ENCODE measurements at places on chromosomes 7 and 10. TPM values are rescaled to one million over a fixed set of nuclear protein-coding genes. Genes with fewer than 3 reads are reported as not detected.

DNA sequence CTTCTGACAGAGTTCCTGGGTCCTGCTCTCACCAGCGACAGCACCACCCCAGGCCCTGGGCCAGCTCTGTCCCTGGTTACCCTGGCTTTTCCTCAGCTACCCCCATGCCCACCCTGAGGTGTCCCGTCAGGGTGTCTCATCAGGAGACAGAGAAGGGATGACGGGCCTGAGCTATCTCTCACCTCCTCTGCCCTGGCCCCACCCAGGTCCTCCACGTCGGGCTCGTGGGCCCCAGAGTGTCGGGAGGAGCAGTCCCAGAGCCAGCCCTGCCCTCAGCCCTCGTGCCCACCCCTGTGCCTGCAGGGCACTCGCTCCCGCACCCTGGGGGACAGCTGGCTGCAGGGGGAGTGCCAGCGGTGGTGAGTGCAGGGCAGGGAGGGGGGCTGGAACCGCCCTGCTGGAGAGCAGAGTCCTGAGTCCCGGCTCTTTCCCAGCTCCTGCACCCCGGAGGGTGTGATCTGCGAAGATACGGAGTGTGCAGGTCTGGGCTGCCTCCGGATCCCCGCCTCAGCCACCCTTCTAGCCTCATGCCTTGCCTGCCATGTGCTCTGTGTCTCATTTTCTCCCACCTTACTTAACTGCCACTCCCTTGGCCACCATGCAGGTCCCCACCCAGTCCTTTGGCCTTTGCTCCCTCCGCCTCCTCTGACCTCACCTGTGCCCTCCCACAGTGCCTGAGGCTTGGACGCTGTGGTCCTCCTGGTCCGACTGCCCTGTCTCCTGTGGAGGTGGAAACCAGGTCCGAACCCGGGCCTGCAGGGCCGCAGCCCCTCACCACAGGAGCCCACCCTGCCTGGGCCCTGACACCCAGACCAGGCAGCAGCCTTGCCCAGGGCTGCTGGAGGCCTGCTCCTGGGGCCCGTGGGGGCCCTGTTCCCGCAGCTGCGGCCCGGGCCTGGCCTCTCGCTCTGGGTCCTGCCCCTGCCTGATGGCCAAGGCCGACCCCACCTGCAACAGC is 16.7 kb upstream of the ZNF862 start:
- no peak for DNase-seq

DNA sequence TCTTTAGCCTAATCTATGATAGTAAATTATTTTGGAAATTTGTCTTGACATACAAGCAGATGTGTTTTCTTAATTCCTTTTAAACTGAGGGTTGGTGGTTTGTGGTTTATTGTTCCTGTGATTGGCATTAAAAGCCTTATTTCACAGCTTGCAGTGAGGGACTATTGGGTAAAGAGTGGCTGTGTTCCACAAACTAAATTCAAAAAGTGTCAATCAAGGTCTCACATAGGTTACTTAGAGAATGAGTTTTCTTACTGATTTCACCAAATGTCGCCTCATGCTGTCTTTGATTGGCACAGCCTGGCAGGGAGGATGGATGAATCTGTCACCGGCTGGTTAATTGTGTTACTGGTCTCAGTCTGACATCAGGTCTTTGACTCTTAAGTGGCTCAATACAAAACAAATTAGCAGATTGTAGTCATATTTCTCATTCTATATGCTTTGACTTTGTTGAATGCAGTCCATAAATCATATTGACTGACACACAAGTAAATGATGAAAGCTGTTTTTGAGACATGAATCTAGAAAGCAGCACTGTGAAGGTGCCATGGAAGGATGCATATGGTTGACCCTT is 66.8 kb upstream of the CYP26C1 start:
- no peak for DNase-seq

GRCh38 chr7:44348851-44349781 is 23.7 kb upstream of the CAMK2B start:
- no peak for DNase-seq

- DNase-seq: no peak
Observed at GRCh38 chr10:6383096-6383812, 180.5 kb downstream of the PFKFB3 start.

NUTM2B gene
- 0.30 TPM for total RNA-seq

MKI67 gene
- 5.7 TPM for total RNA-seq

- DNase-seq: peak; percentile 12
Observed at GRCh38 chr7:126700807-126701604, 551.7 kb downstream of the GRM8 start.

DNA sequence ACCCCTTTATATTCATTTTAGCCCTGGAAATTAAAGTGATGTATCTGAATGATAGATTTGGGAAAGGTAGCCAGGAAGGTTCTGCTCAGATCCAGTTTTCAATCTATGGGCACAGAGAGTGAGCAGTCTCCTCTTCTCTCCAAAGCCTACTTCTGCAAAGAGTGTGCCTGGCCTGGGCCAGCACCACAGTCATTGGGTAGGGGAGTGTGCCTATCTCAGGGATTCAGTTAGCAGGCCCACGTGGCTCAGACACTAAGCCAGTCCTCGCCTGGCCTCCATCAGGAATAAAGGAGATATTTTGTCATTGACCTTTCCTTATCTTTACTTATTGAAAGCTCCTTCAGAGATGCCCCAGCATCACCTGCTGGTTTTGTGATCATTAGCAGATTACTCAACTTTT is 215.8 kb upstream of the CCDC6 start:
- no peak for DNase-seq

COG5 gene
- total RNA-seq: 40.0 TPM

GDF2 gene
- not detected for total RNA-seq

GRCh38 chr10:93436591-93437085 is 45.5 kb downstream of the MYOF start:
- DNase-seq: no peak

DNA sequence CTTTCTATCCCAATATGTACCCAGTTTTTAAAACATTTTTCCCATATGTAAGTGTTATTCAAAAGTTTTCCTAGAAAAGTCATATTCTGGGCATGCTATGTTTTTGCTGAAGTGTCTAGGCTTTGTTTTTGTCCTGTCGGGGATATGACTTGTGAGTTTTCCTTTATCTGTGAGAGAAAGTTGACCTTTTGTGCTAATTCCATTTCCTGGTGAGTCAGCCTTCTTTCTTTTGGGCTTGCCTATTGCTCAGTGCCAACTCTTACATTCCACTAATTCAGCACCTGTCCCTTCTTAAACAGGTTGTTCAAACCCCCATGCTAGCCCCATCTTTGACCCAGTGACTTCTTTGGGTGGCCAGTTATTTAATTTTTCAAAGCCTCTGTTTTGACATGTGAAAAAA is 146.2 kb downstream of the AHR start:
- DNase-seq: no peak

MALRD1 gene
- total RNA-seq: not detected

- DNase-seq: no peak
Observed at GRCh38 chr10:108597031-108597430, 1326.3 kb downstream of the XPNPEP1 start.

DNA sequence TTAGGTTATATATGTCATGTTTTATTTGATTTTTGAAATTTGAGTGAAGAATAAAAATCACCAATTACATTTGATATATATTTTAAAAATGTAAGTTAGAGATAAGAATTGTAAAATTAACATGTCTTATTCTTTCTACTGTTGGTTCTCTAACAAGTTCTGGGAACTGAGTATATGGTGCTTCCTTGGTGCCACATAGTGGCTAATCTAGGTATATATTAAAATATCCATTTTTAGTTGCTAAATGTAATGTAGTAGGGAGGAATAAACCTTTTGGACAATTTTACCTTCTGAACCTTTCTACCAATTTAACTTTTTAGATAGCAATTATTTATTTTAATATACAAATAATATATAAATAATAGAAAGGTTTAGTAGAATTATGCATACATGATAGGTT is 17.5 kb downstream of the CFAP69 start:
- DNase-seq: no peak

- no peak for DNase-seq
Observed at GRCh38 chr10:112184052-112184371, 447 bp upstream of the GPAM start.

CREB3L2 gene
- 34.6 TPM for total RNA-seq

DNA sequence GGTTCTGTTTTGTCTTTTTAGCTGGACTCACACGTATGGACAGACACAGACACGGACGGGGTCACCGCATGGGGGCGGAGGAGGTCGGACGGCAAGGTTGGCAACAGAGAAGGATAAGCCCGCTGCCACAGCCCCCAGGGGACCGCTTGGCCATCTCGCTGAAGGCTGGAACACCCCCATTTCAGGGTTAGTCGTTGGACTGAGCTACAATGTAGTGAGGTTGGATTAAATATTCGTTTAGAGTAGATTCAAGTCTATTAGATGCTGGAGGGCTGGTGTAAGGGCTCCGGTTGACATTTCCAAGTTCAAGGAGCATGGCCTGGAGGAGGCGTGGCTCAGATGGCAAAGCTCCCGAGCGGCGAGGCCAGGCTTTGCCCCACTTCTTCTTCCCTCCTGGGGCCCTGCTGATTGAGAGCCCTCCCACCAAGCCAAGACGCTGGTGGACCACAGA is 35.2 kb downstream of the PPIF start:
- DNase-seq: no peak

GRCh38 chr7:158353606-158354570 is 233.7 kb downstream of the PTPRN2 start:
- no peak for DNase-seq

ADGRA1 gene
- not detected for total RNA-seq

DNA sequence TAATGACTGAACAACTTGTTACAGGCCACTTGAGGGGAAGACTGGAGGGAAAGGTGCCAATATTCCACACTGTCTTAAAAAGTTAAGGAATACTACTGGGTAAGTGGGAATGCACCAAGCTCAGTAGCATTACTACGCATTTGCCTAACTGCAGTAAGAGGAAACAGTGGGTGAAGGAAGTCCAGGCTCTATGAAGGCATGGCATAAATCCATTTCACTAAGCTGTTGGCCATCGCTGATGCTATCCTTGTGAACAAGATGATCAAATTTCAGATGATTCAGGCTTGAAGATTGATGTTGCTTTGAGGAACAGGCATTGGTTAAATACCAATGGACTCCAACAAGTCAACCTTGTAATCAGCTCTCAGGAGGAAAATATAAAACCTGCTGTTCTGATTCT is 44.2 kb upstream of the TES start:
- DNase-seq: no peak

NOS3 gene
- total RNA-seq: 5.3 TPM

DNA sequence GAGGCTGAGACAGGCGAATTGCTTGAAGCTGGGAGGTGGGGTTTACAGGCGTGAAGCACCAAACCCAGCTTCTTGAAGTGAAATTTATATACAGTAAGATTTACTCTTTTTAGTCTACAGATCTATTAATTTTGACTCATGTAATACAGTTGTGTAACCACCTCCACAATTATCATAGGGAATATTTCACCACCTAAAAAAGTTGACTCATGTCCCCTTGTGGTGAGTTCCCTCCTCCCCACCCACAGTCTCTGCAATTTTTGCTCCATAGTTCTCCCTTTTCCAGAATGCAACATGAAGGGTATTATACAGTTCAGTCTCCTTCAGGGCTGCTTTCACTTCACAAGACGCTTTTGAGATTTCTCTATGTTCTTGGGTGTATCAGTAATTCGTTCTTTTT is 156.8 kb downstream of the FAM107B start:
- DNase-seq: no peak

HMX2 gene
- not detected for total RNA-seq

UCMA gene
- total RNA-seq: not detected

- DNase-seq: no peak
Observed at GRCh38 chr10:69475433-69475830, 24.2 kb downstream of the TSPAN15 start.

DNA sequence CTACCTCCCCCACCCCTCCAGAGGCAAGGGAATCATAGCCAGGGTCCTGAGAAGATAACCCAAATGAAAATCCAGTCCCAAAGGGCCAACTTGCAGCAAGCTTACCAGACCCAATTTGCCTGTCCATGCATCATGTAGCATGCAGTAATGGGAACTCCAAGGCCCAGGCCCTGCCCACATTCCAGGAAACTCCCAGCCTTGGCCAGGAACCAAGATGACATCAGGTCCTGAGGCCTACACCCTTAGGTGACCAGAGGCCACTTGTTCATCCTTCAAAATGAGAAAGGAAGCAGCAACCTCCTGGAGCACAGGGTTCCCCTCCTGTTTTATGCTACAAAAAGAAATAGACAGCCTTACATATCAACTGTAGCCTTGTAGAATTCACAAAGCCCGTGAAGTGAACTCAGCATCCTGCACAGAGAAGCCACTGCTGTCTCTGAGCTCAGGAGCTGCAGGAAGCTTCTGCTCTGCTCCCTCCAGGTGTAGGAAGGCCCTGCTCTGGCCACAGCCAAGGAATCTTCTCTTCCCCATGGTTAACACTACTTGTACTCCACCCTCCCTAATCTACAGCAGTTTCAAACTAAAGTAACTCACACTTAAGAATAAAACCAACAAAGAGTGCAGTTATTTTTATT is 30.3 kb upstream of the GRB10 start:
- DNase-seq: no peak

PRXL2A gene
- 6.1 TPM for total RNA-seq

DNA sequence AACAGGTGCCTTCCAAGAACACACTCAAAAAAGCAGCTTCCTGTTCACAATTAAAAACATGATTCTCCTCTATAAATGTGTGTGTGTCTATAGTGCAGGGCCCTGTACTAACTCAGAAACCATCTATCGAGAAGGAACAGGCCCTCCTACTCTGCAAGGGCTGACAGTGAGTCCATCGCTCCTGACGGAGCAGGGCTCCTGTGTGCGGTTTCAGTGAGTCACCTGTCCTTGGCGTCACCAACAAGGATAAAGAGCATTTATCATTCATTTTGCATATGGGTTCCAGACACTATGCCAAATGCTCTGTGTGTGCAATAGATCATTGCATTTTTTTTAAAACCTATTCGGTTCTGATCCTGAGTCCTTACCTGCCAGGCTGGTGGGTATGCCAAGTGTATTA is 63.7 kb downstream of the TACC2 start:
- no peak for DNase-seq

MYO1G gene
- 120 TPM for total RNA-seq

- no peak for DNase-seq
Observed at GRCh38 chr7:98250789-98251188, 1.2 kb downstream of the TECPR1 start.

ZNF239 gene
- 8.3 TPM for total RNA-seq

DNA sequence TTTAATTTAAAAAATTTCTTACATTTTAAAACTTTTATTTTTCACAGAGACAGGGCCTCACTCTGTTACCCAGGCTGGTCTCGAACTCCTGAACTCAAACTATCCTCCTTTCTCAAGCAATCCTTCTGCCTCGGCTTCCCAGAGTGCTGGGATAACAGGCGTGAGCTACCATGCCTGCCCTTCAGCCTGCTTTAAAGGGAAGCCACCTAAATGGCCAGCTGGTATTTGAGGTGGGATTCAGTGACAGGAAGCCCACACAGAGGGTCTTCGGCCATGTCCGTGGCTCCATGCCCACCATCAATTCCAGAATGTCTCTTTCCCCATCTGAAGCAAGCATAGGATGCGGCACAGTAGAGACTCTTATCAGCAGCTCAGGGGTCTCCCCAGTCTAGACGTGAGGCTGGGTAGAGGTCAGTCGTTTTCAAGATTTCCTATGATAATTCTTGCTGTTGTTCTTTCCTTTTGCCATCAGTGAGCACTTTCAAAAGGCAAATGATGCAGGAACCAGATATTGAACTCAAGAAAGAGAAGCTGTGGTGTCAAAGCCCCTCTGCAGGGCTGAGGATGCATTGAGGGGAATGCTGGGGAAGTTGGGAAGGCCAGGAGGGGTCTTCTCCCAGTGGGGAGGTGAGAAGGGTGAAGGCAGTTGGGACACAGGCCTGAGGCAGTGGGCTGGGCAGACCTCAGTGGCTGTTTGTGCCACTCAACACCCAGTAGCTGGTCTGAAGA is 291.5 kb upstream of the IGFBP3 start:
- no peak for DNase-seq

- DNase-seq: no peak
Observed at GRCh38 chr10:5614155-5614721, 52.2 kb downstream of the ASB13 start.

GRCh38 chr7:16915405-16915804 is 33.6 kb upstream of the AGR3 start:
- no peak for DNase-seq

Measured in activated T-cell treated with anti-CD3 and anti-CD28 coated beads, Interleukin-2, amount 50 U/mL, for 4 hours (primary cell).